ENCODE measurements at places on chromosomes 5 and 9.
A peak's percentile ranks its signal among the peaks of the same experiment; 100 is the strongest.

DNA sequence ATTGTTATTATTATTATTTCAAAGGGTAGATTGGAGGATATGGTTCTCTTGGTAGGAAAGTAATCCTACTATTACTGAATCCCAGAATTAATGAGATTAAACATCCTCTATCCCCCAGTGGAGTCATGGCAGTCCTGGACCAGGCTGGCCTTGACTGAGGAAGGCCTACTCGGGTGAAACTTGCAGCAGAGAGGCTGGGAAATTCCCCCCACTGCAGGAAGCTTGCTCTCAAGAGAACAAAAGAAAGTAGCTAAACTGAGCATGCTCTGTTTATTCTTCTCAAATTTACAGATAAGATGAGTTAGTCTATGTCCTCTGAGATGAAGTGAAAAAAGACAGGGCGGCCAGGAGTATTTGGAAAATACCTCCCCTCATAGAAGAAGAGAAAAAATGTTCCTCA lies 233.9 kb upstream of the RPS23 start:
- H3K27ac ChIP-seq = no peak overlapping the region
- no peak overlapping the region for H3K4me3 ChIP-seq
- H3K4me1 ChIP-seq = peaks cover 10% of the 10 kb centered on the region
- DNase-seq = peak; percentile 64

- no peaks in the 10 kb centered on the region for H3K27me3 ChIP-seq
- H3K36me3 ChIP-seq = no peaks in the 10 kb centered on the region
- no peak overlapping the region for H3K4me3 ChIP-seq
- H3K27ac ChIP-seq = no peak overlapping the region
- H3K4me1 ChIP-seq = peaks cover 13% of the 10 kb centered on the region
- no peak for DNase-seq
Measured at GRCh38 chr5:87198010-87198409, 69.7 kb upstream of the RASA1 start.

- no peak overlapping the region for H3K4me3 ChIP-seq
- H3K27me3 ChIP-seq = no peaks in the 10 kb centered on the region
- no peak for DNase-seq
- no peak overlapping the region for H3K27ac ChIP-seq
- H3K4me1 ChIP-seq = peaks cover 6% of the 10 kb centered on the region
Measured at GRCh38 chr5:108001222-108001621, 330.5 kb upstream of the EFNA5 start.

GRCh38 chr5:27316271-27316650 lies 277.9 kb upstream of the CDH9 start:
- peaks cover 45% of the 10 kb centered on the region for H3K4me1 ChIP-seq
- peak overlapping the region; percentile 49 for H3K4me3 ChIP-seq
- peak overlapping the region; percentile 87 for H3K27ac ChIP-seq
- H3K36me3 ChIP-seq = no peaks in the 10 kb centered on the region
- DNase-seq = no peak

DNA sequence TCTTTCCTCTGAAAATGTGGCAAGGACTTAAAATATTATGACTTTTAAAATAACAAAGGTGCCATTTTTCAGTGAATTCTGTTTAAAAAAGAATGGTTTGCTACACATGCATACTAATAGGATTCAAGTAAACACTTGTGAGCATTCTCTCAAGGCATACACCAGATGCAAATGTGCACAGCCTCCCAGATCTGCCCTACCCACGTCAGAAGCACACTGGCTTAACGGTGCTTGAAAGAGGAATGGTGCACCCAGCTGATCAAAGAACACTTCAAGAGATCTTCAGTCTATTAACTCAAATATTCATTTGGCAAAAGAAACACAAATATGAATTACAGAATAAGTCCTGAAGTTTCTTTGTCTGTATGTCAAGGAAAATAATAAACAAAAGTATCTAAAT lies 15.8 kb downstream of the GABRB2 start:
- no peaks in the 10 kb centered on the region for H3K4me1 ChIP-seq
- no peak overlapping the region for H3K4me3 ChIP-seq
- DNase-seq = no peak
- H3K27ac ChIP-seq = no peak overlapping the region
- H3K36me3 ChIP-seq = no peaks in the 10 kb centered on the region

DNA sequence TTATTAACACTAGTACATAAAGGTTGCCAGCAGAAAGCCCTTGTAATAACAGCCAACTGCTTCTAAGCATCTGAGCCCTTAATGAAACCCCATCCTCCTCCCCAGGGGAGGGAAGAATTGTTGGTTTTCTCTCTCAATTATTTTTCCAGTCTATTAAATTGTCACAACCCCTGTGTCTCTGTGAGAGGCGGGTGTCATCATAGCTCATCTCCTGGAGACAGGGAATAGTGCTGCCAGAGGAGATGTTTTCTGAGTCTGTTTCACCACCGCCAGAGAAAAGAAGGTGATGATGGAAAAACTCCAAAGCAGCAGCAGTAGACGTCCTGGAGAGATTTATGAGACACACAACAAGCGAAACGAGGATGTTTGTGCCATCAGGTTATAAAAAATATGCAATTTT lies 271.1 kb upstream of the NMUR2 start:
- H3K27ac ChIP-seq = no peak overlapping the region
- H3K27me3 ChIP-seq = no peaks in the 10 kb centered on the region
- H3K36me3 ChIP-seq = no peaks in the 10 kb centered on the region
- H3K4me1 ChIP-seq = no peaks in the 10 kb centered on the region
- no peak for DNase-seq

DNA sequence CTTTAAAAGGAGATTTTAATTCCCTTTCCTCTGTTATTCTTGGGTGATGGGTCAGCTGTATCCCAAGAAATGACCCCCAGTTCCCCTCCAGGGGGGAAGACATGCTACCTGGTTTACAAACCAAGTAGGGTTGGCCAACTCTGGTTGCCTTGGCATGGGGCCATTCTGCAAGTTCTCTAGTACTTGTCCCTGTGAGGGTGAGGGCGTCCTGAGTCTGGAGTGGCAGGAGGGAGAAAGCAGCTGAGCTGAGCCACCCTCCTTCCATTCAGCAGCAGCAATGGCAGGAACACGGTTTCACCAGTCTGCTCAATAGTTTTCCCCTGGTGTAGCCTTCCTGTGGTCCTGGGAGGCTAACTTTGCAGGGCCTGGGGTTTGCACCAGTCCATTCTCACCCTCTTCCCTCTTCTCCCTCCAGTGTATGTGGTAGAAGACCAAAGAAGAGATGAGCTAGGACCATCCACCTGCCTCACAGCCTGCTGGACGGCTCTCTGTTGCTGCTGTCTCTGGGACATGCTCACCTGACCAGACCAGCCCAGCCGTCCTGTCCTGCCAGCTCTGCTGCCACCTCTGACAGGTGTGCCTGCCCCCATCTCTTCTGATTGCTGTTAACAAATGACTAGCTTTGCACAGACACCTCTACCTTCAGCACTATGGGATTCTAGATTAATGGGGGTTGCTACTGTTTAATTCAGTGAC lies 59.9 kb downstream of the PFDN1 start:
- no peak overlapping the region for H3K4me3 ChIP-seq
- H3K27me3 ChIP-seq = no peaks in the 10 kb centered on the region
- no peaks in the 10 kb centered on the region for H3K36me3 ChIP-seq
- DNase-seq = no peak

DNA sequence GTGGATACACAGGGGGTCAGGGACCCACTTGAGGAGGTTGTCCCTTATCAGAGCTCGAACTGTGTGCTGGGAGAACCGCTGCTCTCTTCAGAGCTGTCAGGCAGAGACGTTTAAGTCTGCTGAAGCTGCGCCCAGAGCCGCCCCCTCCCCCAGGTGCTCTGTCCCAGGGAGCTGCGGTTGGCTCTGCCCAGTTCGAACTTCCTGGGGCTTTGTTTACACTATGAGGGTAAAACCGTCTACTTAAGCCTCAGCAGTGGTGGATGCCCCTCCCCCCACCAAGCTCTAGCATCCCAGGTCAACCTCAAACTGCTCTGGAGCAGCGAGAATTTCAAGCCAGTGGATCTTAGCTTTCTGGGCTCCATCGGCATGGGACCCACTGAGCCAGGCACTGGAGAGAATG lies 15.9 kb downstream of the SRD5A1 start:
- H3K36me3 ChIP-seq = no peaks in the 10 kb centered on the region
- H3K4me1 ChIP-seq = 0 out of 2 replicates have a peak, but pooled peaks cover 5% of the 10 kb centered on the region
- no peak overlapping the region for H3K27ac ChIP-seq
- H3K4me3 ChIP-seq = no peak overlapping the region

DNA sequence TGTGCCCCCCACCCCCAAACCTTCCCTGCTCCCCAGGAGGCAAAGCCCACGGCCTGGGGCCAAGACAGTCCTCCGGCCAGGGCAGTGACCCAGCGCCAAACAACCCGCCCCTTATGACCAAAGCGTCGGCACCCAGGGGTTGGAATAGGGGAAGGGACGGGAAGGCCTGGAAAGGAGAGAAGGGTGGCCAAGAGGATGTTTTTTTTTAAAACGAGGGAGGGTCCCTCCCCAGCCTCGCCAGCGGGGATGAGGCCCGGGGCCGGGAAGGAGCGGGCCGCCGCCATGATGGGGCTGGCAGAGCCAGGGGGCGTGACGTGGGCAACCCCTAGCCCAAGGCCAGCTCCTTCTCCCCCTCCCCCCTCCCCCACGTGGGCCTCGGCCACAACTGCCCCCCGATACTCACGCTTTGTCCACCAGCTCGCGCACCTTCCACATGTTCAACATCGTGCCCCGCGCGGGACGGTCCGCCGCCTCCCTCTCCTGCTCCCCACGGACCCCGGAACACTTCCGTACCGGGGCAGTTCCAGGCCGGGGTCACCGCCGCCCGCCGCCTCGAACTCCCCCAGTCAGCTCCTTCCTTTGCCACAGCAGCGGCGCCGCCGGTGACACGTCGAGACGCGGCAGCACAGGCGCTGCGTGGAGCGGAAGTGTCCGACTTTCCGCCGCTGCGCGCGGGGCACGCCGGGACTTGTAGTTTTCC lies at the start of gene CLINT1:
TSS of gene CLINT1 (minus strand) at position 619 of the 700 bp plus-strand sequence. CDS start at position 444, 175 bp downstream.
- no peaks in the 10 kb centered on the region for H3K27me3 ChIP-seq
- peak; percentile 91 for DNase-seq
- H3K4me1 ChIP-seq = peaks cover 53% of the 10 kb centered on the region
- H3K4me3 ChIP-seq = peak within 1 kb of the TSS; percentile 93

DNA sequence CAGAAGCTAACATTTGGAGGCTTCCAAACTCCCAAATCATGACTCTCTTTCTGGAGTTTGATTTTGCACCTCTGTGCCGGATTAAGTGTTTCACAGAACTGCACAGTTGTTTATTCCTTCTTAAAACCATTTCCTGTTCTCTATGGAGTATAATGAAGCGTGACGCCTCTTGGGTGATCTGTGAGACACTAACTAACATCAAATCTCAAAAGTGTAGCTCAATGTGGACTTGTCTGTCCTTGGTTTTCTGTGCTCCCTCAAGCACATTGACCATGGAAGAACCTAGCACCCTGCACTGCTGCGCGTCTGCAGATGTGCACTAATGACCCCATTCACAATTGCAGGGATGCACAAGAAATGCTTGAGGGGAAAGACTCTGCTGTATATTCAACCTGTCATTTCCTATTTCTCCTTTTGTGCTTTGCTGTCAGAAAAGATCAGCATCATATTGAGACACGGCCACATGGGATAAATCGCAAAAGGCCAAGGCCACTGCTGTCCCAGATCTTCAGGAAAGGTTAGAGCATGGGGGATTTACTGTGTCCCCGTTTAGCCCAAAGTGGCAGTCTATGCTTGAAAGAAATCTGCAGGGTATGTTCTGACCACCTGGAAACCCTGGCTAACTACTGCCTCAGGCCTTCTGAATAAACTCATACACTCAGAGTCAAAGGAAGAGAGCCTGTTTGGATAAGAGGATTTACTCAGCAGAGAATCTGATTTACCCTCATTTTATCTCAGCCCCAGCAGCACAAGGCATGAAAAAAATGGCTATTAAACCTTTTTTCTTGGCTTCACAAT lies 109.6 kb downstream of the BAAT start:
- no peak overlapping the region for H3K4me3 ChIP-seq
- DNase-seq = no peak

GRCh38 chr5:158563760-158564390 lies 535.8 kb downstream of the EBF1 start:
- peaks cover 9% of the 10 kb centered on the region for H3K4me1 ChIP-seq
- no peaks in the 10 kb centered on the region for H3K36me3 ChIP-seq
- no peak overlapping the region for H3K27ac ChIP-seq
- H3K4me3 ChIP-seq = no peak overlapping the region

Data from MM.1S (cell line).